ENCODE measurements at places on chromosomes 3 and 15. TPM values are rescaled to one million over a fixed set of nuclear protein-coding genes. Genes with fewer than 3 reads are reported as not detected.

Gene ALS2CL
- 2.7 TPM for total RNA-seq

- no peak overlapping the region for H3K27ac ChIP-seq
- no peaks in the 10 kb centered on the region for H3K36me3 ChIP-seq
- H3K4me3 ChIP-seq: no peak overlapping the region
- DNase-seq: no peak
- H3K4me1 ChIP-seq: no peaks in the 10 kb centered on the region
- no peaks in the 10 kb centered on the region for H3K27me3 ChIP-seq
Measured at GRCh38 chr15:54816401-54816800, 380.3 kb downstream of the RSL24D1 start.

DNA sequence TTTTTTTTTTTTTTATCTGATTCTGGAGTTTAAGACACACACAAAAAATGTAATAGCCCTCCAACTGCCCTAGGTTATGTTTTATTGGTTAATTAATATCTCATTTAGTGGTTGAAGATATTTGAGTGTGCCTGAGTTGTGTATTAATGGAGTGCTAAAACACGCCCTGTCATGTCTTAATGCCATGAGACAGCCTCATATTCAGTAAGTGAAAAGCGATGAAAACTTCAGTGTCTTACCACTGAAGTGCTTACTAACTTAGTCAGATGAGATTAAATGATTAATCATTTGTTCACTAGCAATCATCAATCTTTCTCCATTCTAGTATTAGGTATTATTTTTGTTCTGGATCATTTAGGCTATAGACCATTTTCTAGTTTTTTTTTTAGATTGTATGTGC lies 544.7 kb upstream of the ROBO2 start:
- H3K27ac ChIP-seq: no peak overlapping the region
- H3K4me1 ChIP-seq: no peaks in the 10 kb centered on the region
- no peaks in the 10 kb centered on the region for H3K27me3 ChIP-seq
- no peak overlapping the region for H3K4me3 ChIP-seq
- H3K36me3 ChIP-seq: no peaks in the 10 kb centered on the region
- DNase-seq: no peak

Gene SNX22
- total RNA-seq: 2.3 TPM

- no peak for DNase-seq
- no peaks in the 10 kb centered on the region for H3K36me3 ChIP-seq
- H3K4me3 ChIP-seq: no peak overlapping the region
- H3K4me1 ChIP-seq: peaks cover 31% of the 10 kb centered on the region
- H3K27me3 ChIP-seq: no peaks in the 10 kb centered on the region
- H3K27ac ChIP-seq: no peak overlapping the region
Measured at GRCh38 chr3:195893044-195893395, 15.3 kb downstream of the TNK2 start.

Gene CAMK1
- 9.7 TPM for total RNA-seq

GRCh38 chr3:113421082-113421481 lies 20.2 kb downstream of the CFAP44 start:
- H3K36me3 ChIP-seq: no peaks in the 10 kb centered on the region
- H3K4me1 ChIP-seq: no peaks in the 10 kb centered on the region
- no peak for DNase-seq
- H3K27me3 ChIP-seq: no peaks in the 10 kb centered on the region
- no peak overlapping the region for H3K27ac ChIP-seq

DNA sequence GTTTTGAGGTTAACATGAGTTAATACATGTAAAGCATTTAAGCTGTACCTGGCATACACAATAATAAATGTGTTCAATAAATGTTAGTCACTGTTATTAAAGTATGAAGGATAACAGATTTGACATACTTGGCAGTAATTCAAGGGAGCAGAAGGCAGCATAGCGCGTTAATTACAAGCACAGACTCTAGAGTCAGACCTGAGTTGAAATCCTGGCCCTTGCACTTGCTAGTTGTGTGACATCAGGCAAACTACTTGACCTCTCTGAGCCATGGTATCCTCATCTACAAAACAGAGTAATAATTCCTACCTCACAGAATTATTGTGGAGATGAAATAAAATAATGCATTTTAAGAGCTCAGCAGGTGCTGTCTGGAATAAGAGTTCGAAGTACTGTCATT lies 5.4 kb downstream of the IFT122 start:
- no peaks in the 10 kb centered on the region for H3K36me3 ChIP-seq
- H3K4me1 ChIP-seq: peaks cover 23% of the 10 kb centered on the region
- no peak for DNase-seq
- H3K27me3 ChIP-seq: no peaks in the 10 kb centered on the region

DNA sequence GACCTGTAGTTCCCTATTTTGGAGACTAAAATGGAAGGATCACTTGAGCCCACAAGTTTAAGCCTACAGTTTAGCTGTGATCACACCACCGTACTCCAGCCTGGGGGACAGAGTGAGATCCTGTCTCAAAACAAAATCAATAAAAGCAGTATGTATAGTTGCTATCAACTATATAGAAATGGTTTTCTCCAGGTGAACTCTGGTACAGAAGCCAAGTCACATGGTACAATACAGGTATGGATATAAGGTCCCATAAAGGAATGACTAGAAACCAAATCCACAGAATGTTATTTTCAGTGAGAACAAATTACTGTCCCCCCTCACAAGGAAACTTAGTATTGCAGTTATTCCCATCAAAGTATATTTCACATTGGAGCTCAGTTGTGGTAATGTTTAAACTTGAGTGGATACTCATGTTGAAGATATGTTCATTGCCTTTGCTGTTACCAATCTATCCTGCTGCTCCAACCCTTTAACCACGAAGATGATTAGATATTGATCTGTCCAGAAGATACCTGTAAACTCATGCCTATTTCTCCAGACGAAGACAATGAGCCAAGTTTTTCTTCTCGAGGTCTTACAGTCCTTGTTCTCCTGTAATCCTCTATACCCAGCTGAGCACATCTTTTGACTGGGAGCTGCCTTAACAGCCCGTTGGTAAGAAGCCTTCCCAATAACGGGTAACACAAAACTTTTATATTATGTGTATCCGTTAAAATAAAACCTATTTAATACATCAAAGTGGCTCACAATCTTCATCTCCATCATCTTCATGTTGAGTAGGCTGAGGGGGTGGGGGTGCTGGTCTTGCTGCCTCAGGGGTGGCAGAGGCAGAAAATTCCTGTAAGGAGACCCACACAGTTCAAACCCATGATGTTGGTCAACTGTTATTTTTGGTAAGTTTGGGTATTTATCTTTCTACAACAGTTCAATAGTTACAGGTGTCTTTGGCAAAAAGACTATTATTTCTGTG lies 24.6 kb downstream of the TRA2B start:
- peaks cover 14% of the 10 kb centered on the region for H3K4me1 ChIP-seq
- no peaks in the 10 kb centered on the region for H3K27me3 ChIP-seq
- peaks cover 31% of the 10 kb centered on the region for H3K36me3 ChIP-seq
- H3K27ac ChIP-seq: no peak overlapping the region
- H3K4me3 ChIP-seq: no peak overlapping the region
- no peak for DNase-seq

- no peaks in the 10 kb centered on the region for H3K36me3 ChIP-seq
- DNase-seq: no peak
- H3K4me1 ChIP-seq: no peaks in the 10 kb centered on the region
- H3K4me3 ChIP-seq: no peak overlapping the region
- H3K27ac ChIP-seq: no peak overlapping the region
Measured at GRCh38 chr15:48442011-48442410, 110.8 kb downstream of the DUT start.

Gene TMEM42
- total RNA-seq: 12.7 TPM

GRCh38 chr3:54999811-55000210 lies 72.0 kb upstream of the LRTM1 start:
- no peak overlapping the region for H3K4me3 ChIP-seq
- H3K27me3 ChIP-seq: no peaks in the 10 kb centered on the region
- no peaks in the 10 kb centered on the region for H3K36me3 ChIP-seq
- H3K4me1 ChIP-seq: no peaks in the 10 kb centered on the region

DNA sequence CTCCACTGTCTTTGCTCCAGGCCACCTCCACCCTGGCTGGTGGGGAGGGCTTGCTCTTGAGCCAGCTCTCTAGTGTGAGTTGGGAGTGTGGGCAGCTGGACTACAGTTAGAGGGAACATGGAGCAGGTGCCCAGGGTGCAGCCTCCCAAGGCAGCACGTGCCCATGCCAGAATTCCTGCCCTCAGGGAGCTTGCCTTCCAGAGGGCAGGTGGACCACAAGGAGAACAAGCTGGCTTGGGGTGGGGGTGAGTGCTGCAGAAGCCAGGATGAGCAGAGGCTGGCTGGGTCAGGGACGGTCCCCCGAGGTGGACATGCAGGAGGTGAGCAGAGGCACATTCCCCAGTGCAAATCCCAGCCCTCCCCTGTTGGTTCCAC lies 89.5 kb downstream of the VGLL4 start:
- peak overlapping the region; percentile 96 for H3K27ac ChIP-seq
- DNase-seq: no peak
- H3K36me3 ChIP-seq: peaks cover 2% of the 10 kb centered on the region
- no peak overlapping the region for H3K4me3 ChIP-seq

- no peak overlapping the region for H3K4me3 ChIP-seq
- H3K27ac ChIP-seq: no peak overlapping the region
- DNase-seq: no peak
- no peaks in the 10 kb centered on the region for H3K27me3 ChIP-seq
- no peaks in the 10 kb centered on the region for H3K4me1 ChIP-seq
- no peaks in the 10 kb centered on the region for H3K36me3 ChIP-seq
Measured at GRCh38 chr3:41601404-41601987, 360.4 kb downstream of the ULK4 start.

Measured in Panc1 (cell line).